ENCODE measurements at places on chromosomes 4 and X.

- DNase-seq: no peak
Measured at GRCh38 chrX:10529344-10529743, 91.0 kb downstream of the MID1 start.

DNA sequence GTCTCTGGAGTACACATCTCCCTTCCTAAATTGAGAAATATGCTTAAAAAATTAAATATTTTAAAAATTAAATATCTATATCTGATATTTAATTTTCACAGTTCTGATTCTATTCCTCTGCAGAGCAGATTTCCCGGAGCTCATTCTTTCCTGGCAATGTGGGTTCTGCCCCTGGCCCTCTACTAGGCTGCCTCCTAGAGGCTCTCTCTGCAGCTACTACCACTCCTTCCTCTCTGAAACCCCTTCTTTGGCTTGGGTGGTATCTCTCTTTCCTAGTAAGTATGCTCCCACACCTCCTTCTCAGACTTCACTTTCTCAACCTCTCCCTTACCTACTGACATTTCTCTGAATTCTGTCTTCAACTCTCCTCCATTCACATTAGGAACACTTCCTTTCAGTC lies 45.3 kb downstream of the RPGR start:
- no peak for DNase-seq

DNA sequence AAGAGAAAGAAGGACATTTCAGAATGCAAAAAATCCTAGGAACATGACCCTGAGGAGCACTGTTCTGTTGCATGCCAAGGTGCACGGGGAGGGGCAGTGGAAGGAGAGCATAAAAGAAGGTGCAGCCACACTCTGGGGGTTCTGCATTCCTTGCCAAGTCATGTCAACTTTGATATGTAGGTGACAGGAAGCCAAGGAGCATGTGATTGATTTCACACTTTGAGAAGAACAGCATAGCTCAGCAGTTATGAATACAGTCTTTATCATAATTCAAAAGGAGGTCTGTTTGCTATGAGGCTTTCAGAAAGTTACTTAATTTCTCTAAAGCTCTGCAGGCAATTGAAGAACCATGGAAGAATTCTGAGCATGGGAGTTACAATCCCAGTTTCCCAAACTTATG lies 50.6 kb downstream of the SCFD2 start:
- DNase-seq: no peak

DNA sequence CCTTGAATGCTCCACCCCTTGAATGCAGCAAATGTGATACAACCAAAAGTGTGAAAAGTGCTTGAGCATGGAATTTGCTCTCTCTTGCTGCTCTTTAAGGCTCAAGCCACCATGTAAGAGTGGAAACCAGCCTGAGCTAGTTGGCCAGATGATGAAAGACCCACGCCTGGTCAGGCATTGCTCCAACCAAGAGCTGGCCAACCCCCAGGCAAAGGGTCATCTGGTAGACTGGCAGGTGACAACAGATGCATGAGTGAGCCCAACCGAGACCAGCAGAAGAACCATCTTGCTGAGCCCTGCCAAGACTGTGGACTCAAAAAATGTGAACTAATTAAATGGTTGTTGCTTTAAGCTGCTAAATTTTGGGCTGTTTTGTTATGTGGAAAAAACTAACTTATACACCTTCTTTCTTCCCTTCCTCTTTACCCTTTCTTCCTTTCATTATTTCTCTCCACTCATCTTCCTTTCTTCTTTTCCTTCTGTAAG lies 32.7 kb downstream of the ADGRG2 start:
- DNase-seq: no peak

- no peak for DNase-seq
Measured at GRCh38 chr4:116024954-116025708, 911.7 kb upstream of the NDST4 start.

- DNase-seq: no peak
Measured at GRCh38 chrX:20159797-20160385, 18.3 kb upstream of the EIF1AX start.

GRCh38 chr4:66429276-66429675 lies 759.0 kb upstream of the EPHA5 start:
- no peak for DNase-seq

DNA sequence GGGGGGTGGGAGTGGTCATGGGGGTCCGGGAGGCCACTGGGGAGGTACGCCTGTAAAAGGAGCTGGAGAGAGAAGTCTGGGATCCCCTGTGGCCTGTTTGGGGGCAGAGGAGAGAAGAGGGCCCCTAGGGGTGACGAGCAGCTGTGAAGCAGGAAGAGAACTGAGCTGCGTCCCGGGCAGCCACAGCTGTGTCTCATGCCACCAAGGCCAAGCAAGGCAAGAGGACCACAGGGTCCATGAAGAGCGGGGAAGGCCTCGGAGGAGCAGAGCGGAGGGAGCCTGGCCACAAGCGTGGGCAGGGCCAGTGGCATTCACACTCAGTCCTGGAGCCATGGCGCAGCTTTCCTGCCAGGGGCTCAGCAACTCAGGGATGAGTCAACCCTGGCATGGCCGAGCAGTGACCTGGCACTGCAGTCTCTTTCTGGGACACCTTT lies 13.6 kb upstream of the NAT8L start:
- no peak for DNase-seq

GRCh38 chrX:54818221-54818620 lies 10.7 kb downstream of the MAGED2 start:
- DNase-seq: no peak

DNA sequence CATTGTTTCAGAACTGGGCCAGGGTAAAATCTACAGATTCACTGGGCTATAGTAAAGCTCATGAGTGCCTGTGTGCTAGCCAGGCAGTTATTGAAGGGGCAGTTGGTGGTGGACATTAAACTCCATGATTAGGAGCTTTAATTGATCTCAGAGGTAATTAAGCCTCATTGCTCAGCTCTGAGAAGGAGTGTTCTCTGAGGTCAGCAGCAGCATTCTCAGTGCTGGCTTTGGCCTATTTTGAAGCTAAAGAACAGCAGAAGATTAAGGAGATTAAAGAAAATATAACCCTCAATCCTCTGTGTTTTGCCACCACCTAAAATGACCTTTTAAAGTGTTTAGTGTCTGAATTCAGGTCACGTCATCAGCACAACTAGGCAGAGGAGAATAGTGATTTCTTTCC lies 42.5 kb downstream of the EGF start:
- no peak for DNase-seq

- DNase-seq: no peak
Measured at GRCh38 chr4:112142182-112142581, 3.1 kb upstream of the FAM241A start.

DNA sequence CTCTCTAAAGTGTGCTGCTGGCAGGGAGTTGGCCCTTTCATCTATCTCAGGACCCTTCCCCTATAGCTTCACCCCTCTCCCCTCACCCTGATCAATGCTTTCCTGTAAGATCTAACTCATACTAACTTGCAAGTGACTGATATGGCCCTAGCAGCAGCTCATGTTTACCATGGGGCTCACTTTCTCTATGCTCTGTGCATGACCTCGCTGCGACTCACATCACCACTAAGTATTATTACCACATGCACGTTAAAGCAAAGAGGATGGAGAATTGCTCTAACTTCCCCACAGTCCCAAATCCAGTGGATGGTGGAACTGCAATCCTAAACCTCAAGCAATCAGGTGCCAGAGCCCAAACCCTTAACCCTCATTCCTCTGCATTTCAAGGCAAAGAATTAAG lies 626.6 kb downstream of the MID1IP1 start:
- DNase-seq: no peak

- peak; percentile 0 for DNase-seq
Measured at GRCh38 chrX:24395775-24396174, 35.3 kb downstream of the SUPT20HL1 start.

DNA sequence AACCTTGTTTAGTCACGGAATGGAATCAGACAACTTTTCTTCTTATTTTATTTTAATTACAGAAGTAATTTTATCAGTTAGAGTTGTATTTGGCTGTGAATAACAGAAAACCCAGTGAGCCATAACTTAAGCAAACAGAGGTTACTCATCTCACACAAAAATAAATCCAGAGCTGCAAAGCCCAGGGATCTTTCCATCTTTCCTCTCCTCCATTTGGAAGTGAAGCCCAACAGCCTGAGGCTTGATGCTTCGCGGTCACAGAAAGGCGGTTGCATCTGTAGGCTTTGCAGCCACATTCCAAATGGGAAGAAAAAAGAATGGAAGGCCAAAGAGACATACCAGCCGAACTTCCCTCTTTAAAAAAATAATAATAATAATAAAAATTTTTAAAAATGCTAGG lies 22.6 kb downstream of the CHRNA9 start:
- no peak for DNase-seq

DNA sequence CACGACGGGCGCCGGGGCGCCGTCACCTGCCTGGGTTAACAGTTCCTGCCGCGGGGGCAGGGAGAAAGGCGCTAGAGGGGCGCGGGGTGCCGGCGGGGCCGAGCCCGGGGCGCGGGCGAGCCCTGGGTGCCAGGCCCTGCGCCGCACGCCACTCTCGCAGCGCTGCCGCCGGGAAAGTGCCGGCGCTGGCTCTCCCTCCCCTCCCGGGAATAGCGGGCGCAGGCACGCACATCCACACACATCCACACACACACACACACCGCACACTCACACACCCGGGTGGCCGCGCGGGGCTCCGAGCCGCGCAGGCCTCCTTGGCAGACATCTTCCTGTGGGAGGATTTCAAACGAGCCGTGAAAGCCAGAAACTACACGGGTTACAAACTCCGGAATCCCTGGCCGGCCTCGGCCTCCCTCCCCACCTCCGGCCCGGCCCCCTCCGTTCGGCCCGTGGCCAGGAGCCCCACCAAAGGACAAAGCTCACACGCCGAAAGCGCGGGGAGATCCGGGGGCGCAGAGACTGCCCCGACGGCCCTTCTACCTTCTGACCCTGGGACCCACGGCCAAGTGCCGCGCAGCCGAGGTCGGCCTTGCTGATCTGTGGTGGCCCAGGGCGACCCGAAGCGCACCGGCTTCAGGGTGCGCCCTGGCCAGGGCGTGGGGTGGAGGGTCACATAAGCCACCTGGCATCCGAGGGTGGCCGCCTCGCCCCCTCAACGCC lies 92.3 kb downstream of the BCOR start:
- DNase-seq: no peak

DNA sequence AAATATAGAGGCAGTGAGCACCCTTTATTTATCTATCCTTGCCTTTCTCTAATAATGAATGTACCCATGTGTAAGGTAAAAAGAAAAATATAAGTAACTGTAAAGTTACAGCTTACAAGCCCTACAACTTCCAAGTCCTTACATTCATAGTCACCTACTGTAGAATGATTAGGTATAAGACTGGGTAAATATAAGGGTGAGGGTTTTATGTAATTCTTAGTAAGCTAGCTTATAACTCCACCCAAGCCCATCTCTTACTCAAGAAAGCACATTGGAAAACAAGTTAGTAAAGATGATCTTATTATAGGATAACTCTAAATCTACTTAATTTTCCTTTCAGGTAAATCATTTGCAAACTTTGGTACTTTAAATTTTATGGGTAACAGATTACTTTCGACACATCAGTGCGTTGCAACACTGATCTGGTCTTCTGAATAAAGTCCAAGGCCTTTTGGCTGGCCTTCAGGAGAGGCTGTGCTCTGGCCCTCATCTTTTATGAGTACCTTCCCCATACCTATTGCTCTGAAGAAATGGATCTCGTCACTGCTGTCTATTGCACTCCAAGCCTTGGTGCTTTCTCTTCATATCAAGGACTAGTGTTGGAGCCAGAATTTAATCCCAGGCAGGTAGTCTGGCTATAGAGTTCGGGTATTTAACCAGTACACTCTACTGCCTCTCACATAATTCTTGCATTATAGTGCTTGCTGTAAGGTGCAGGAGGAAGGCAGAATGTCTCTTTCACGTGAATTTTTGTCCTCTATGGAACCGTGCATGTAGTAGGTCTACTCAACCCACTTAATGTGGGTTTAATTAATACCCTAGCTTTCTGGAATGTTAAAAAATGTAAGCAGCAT lies 443.6 kb upstream of the AR start:
- DNase-seq: no peak

DNA sequence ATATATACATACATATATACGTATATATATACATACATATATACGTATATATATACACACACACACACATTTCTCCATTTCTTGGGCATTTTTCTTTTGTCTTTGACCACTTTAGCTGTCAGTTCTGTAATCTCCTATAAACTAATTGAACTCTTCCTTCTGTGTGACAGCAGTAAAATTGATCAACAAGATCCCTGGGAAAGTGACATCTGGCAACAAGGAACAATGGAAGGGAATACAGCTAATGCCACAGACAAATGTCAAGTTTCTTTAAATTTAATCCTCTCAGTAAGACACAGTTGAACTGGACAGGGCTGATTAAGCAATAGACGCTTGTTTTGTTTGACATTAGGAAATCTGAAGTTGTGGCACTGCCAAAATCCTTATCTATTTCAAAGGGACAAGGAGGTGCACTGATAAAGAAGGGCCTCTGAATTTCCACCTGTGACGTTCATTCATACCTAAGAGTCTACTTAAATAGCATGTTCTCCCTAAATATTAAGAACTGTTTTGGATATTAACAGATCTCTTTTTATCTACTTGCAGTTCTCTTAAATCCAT lies 126.9 kb downstream of the RNF150 start:
- DNase-seq: no peak

DNA sequence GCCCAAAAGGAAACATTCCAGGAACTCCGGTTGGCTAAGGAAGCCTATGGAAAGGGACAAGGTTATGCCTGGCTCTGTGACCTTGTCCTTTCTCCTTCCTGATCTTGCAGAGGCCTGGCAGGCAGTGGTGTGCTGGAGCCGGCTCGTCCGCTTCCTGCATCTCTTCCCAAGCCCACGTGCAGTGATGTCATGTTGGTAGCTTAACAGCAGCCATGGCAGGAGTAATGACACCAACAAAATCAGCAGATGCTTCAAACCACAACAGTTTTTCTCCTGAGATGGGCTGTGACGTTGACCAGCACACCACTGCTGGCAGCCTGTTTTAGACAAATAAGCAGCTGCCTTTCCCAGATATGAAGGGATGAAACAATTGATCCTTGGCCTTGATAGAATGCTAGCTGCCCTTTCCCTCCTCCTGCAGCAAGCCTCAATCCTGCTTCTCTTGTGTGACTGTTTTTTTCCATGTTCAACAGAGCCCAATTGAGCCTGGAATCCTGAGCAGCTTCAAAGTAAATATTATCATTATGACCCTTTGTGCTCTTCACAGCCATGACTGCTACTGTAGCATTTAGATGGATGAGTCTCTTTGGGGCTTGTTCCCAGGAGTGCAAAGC lies 23.4 kb downstream of the SEPTIN6 start:
- no peak for DNase-seq

DNA sequence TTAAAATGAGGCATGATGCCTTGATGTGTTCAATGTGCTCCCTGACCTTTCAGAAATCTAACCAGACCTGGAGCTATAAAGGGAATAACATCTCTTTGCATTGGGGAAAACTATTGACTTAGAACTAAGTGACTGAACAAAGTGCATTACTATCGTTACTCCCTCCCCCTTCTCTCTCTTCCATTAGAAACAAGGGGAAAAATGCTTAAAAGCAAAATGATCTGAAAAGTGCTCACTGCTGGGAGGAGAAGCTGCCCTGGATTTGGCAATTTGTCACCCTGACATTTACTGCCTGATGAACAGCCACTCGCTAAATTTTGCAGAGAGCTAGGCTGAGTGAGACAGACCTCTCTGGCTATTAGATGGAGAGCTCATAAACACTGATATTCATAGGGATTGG lies 48.6 kb upstream of the PARM1 start:
- no peak for DNase-seq
